SJCRH30 (cell line): ENCODE measurements at places on chromosomes 2 and 18. TPM values are rescaled to one million over a fixed set of nuclear protein-coding genes. Genes with fewer than 3 reads are reported as not detected.

DNA sequence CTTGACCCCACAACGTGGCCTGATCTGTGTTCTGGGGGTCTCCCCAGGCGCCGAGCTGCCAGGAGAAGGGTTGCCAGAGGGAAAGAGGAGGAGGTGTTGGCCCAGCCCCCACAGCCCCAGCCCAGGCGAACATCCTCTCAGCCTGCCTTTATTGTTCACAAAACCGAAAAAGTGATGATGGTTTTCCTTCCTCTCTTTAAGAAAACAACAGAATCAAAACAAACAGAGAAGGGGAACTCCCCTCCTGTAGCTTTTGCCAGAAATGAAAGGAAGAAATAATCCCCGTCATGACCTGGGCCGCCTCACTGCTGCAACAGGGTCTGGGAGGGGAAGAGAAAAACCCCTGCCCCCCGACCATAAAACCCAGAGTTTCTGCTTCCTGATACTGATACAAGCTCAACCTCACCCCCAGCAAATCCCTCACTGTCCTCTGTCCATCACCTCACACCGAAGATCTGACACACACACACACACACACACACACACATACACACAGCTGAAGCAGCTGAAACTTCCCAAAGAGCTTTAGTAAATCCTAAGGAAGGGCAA lies 52.0 kb downstream of the ZFP36L2 start:
- no peak overlapping the region for H3K27ac ChIP-seq
- no peaks in the 10 kb centered on the region for H3K27me3 ChIP-seq
- no peak for DNase-seq
- H3K4me3 ChIP-seq: no peak overlapping the region

GRCh38 chr2:202124286-202124685 lies 51.2 kb downstream of the KIAA2012 start:
- no peaks in the 10 kb centered on the region for H3K36me3 ChIP-seq
- H3K4me3 ChIP-seq: no peak overlapping the region
- no peak for DNase-seq
- no peaks in the 10 kb centered on the region for H3K4me1 ChIP-seq

ITGAV gene
- 204 and 220 TPM in 2 replicates for total RNA-seq

DNA sequence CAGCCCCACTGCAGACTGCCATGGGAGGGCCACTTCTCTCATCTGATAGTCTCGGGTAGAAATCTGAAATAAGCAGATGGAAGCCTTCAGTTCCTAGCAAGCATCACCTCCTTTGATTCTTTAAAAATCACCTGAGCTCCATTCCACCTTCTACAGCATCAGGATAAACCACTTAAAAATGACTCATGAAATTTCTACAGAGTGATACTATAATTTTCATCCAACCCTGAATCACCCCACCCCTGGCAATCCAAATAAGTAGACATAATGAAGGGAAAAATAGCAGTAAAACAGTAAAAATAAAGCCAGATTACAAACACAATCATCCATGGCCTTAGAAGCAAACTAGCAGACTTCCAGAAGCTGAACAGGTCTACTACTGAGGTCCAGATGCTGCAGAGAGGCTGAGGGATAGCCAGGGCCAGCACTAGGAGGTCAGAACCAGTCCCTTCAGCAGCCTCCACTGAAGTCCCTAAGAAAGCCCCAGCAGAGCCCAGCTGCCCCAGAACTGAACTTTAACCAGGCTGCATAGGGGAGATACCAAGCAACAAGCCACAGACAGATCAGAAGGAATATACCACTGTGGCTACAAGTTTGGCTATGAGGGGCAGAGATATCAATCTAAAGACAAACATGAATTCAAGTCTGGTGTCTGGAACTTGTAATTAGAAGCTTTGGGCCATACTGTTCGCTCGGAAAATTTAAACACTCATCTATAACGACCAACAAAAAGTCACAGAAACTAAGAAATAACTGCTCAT lies 54.7 kb upstream of the RNU4ATAC start:
- no peak for DNase-seq
- H3K4me1 ChIP-seq: peaks cover 19% of the 10 kb centered on the region
- H3K4me3 ChIP-seq: no peak overlapping the region
- H3K27ac ChIP-seq: no peak overlapping the region
- H3K27me3 ChIP-seq: no peaks in the 10 kb centered on the region

DNA sequence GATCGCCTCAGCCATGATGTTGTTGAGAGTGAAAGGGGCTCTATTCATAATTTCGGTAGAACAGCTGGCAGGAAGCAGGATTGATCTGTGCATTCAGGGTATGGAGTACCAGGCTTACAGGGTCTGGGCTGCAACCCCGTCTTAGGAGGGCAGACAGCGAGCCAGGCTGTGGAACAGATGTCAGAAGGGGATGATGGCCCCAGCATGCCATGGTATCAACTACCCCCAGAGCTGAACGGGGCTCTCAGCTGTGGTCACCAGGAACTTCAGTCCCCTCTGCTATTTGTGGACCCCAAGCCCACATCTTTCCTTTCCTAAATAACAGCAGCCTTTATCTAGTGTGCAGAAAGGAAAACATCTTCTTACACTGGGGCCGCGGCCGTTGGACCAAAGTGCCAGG lies 422.2 kb upstream of the SALL3 start:
- no peaks in the 10 kb centered on the region for H3K36me3 ChIP-seq
- H3K4me3 ChIP-seq: no peak overlapping the region
- no peak overlapping the region for H3K27ac ChIP-seq
- no peak for DNase-seq
- no peaks in the 10 kb centered on the region for H3K27me3 ChIP-seq

- H3K36me3 ChIP-seq: no peaks in the 10 kb centered on the region
- H3K4me1 ChIP-seq: peaks cover 24% of the 10 kb centered on the region
- DNase-seq: peak; percentile 94
- peak overlapping the region; percentile 47 for H3K27ac ChIP-seq
These were observed 51.9 kb downstream of the DYSF start for GRCh38 chr2:71505086-71505769.

GRCh38 chr2:54209379-54209778 lies 46.6 kb downstream of the TSPYL6 start:
- H3K36me3 ChIP-seq: no peaks in the 10 kb centered on the region
- no peaks in the 10 kb centered on the region for H3K27me3 ChIP-seq
- H3K4me1 ChIP-seq: peaks cover 32% of the 10 kb centered on the region
- H3K27ac ChIP-seq: no peak overlapping the region
- DNase-seq: no peak
- no peak overlapping the region for H3K4me3 ChIP-seq

STARD6 gene
- total RNA-seq: not detected in 2 replicates

- peaks cover 8% of the 10 kb centered on the region for H3K4me1 ChIP-seq
- no peak for DNase-seq
These were observed 154.6 kb upstream of the ZSWIM2 start for GRCh38 chr2:187003611-187004010.

LOXHD1 gene
- total RNA-seq: not detected in 2 replicates

RESP18 gene
- not detected in 2 replicates for total RNA-seq

GRCh38 chr2:217151509-217152206 lies 291.8 kb upstream of the TNP1 start:
- H3K27ac ChIP-seq: no peak overlapping the region
- no peak overlapping the region for H3K4me3 ChIP-seq
- no peaks in the 10 kb centered on the region for H3K36me3 ChIP-seq
- no peak for DNase-seq
- H3K27me3 ChIP-seq: no peaks in the 10 kb centered on the region
- no peaks in the 10 kb centered on the region for H3K4me1 ChIP-seq

DNA sequence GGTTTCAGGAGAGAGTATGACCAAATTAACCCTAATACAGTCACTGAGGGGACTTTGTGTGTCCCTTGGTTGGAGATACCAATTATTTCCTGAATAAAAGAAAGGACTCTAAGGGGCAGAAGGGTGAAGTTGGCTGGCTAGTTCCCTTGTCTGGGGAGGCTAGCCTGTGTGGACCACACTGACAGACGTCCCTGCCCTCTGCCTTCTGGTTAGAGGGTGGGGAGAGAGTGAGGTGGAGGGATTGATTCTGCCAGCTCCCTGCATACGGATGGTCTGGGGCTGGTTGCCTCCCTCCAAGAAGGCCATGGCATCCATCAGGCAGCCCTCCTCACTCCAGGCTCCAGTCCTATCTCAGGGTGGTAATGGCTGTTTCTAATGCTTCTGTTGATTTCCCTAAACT lies 37.4 kb upstream of the AFF3 start:
- no peak overlapping the region for H3K4me3 ChIP-seq
- H3K27me3 ChIP-seq: no peaks in the 10 kb centered on the region
- no peak overlapping the region for H3K27ac ChIP-seq
- H3K36me3 ChIP-seq: no peaks in the 10 kb centered on the region

GRCh38 chr2:60516383-60516811 lies 37.1 kb downstream of the BCL11A start:
- peak overlapping the region; percentile 59 for H3K27ac ChIP-seq
- DNase-seq: no peak
- H3K4me1 ChIP-seq: peaks cover 21% of the 10 kb centered on the region
- H3K27me3 ChIP-seq: no peaks in the 10 kb centered on the region
- peaks cover 4% of the 10 kb centered on the region; the same call in 1 of the 2 replicates for H3K36me3 ChIP-seq

TUBA4A gene
- total RNA-seq: 188 and 197 TPM in 2 replicates

- no peaks in the 10 kb centered on the region for H3K36me3 ChIP-seq
- H3K27me3 ChIP-seq: no peaks in the 10 kb centered on the region
- peaks cover 10% of the 10 kb centered on the region for H3K4me1 ChIP-seq
- DNase-seq: no peak
- no peak overlapping the region for H3K4me3 ChIP-seq
- H3K27ac ChIP-seq: no peak overlapping the region
These were observed 34.4 kb downstream of the PCARE start for GRCh38 chr2:29039718-29040480.

DNA sequence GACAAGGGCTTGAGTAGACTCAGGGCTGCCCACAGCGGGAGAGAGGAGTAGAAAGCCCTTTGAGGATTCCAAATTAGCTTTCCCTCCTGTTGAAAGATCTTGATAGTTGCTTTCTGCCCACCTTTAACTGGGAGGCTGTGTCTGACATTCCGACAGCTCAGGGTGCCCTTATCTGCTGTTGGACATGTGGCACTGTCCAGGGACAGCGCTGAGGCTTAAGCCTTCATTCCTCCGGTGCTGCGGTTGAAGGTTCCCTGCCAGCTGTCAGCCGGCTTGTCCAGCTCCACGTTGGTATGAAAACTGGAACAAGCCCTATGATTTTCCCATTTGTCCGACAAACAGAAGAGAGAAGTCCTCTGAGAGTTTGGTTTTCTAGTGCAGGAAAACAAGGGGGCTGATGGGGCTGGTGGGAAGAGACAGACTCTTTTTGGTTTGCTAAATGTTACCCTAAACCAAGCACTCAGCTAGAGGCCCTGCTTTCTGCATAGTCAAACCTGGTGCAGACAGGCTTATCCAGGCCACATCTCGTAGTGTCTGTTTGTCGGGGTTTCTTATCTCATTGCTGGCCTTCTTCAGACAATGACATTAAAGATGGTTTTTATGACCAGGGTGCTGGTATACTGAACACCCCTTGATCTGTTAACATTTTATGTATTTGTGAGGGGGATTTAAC lies 24.5 kb downstream of the GREB1 start:
- H3K27ac ChIP-seq: no peak overlapping the region
- no peak overlapping the region for H3K4me3 ChIP-seq
- DNase-seq: peak; percentile 67
- H3K27me3 ChIP-seq: no peaks in the 10 kb centered on the region
- H3K4me1 ChIP-seq: peaks cover 21% of the 10 kb centered on the region

DNA sequence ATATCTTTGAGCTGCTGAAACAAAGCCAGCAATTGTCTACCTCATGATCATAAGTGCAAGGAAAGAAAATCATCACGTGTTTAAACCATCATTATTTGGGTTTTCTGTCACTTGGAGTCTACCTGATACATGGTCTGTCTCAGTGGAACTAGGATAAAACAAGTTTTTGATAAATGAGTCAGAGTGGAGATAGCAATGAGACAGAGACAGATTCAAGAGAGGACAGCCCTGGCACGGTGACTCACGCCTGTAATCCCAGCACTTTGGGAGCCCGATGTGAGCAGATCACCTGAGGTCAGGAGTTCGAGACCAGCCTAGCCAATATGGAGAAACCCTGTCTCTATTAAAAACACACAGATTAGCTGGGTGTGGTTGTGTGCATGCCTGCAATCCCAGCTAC lies 93.8 kb downstream of the PMAIP1 start:
- no peaks in the 10 kb centered on the region for H3K27me3 ChIP-seq
- H3K27ac ChIP-seq: no peak overlapping the region
- H3K4me3 ChIP-seq: no peak overlapping the region

DNA sequence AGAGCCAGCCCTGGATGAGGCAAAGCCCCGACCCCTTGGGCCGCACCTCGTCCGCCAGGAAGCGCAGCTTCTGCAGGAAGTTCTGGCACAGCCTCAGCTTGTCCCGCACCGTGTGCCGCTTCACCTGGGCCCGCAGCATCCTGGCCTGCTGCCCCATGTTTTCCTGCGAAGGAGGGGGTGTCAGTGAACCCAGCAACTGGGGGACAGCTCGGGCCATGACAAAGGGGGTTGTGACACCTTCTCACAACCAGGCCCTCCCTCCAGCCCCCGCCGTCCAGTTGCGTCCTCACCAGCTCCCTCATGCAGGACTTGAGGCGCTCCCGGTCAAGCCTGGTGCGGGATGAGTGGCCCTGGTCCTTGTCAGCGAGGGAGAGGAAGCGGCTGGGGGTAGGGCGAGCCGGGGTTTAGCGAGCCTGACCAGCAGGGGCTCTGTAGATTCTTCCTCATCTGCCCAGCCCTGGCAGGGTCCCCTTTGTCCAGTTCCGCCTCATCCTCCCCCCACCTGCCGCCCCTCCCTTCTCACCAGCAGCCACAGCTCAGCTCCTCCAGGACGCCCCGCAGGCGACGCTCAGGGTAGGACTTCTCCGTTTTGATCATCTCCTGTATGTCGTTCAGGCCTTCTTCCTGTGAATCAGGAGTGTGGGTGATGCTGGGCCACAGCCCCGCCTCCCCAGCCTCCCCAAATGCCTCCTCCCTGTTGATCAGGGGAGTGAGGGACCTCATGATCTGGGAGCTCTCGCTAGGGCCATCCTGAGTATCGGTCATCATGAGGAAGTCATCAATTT lies 606 bp downstream of the OTOF start:
- H3K27me3 ChIP-seq: no peaks in the 10 kb centered on the region
- H3K36me3 ChIP-seq: no peaks in the 10 kb centered on the region

- peaks cover 13% of the 10 kb centered on the region for H3K4me1 ChIP-seq
- no peak overlapping the region for H3K27ac ChIP-seq
- no peaks in the 10 kb centered on the region for H3K36me3 ChIP-seq
- peak overlapping the region; percentile 21 for H3K4me3 ChIP-seq
- H3K27me3 ChIP-seq: no peaks in the 10 kb centered on the region
These were observed 32.7 kb downstream of the QPCT start for GRCh38 chr2:37377187-37377532.

IL37 gene
- 0.22 and 0.25 TPM in 2 replicates for total RNA-seq

- peak overlapping the region; percentile 77 for H3K4me3 ChIP-seq
- H3K27me3 ChIP-seq: no peaks in the 10 kb centered on the region
- H3K27ac ChIP-seq: peak overlapping the region; percentile 43
- peak; percentile 64 for DNase-seq
- no peaks in the 10 kb centered on the region for H3K36me3 ChIP-seq
These were observed 677 bp downstream of the GAD1 start for GRCh38 chr2:170817093-170818035.

DNA sequence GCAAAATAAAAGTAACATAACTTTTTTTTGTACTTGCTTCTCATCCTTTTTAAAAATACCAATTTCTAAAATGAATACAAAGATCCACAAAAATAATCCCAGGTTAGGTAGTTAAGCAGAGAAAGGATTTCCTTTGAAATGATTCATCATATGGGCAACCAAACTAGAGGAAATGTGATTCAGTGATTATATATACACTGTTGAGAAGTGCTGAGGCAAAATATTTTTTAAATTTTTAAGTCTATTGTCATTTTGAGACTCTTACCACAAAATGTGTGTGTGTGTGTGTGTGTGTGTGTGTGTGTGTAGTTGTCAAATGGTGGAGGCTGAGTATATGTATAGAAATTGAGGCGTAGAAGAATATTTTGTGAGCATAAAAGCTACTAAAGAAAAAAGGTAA lies 1075.3 kb downstream of the LRP1B start:
- H3K4me1 ChIP-seq: no peaks in the 10 kb centered on the region
- H3K27ac ChIP-seq: no peak overlapping the region
- H3K27me3 ChIP-seq: no peaks in the 10 kb centered on the region
- H3K4me3 ChIP-seq: no peak overlapping the region
- no peaks in the 10 kb centered on the region for H3K36me3 ChIP-seq

EGR4 gene
- total RNA-seq: not detected in 2 replicates

MYOM1 gene
- total RNA-seq: 0.06 and 0.23 TPM in 2 replicates
